ENCODE measurements at places on chromosomes 5 and 9.

- DNase-seq, result no peak
Observed at GRCh38 chr5:67814569-67815311, 400.8 kb upstream of the PIK3R1 start.

- no peak for DNase-seq
Observed at GRCh38 chr5:124650147-124650561, 96.3 kb downstream of the ZNF608 start.

- DNase-seq, result no peak
Observed at GRCh38 chr5:157130925-157131324, 11.7 kb downstream of the MED7 start.

DNA sequence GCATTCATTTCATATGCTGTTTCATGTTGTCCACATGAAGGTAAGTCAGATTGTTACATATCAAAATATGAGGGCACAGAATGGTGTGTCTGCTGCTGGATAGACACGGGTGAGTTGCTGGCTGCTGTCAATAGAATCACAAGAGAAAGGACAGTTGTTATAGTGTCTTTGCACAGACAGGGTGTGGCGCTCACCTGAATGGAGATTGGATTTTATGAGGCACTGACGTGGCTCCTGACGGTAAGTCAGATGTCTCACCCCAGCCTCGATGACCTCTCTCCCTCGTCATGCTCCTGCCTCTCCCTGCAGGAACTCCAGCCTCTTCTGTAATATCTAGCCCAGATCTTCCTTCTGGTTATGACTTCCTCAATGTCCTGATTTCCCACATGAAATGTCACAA lies 75.4 kb upstream of the SELENOP start:
- DNase-seq, result no peak

- DNase-seq, result no peak
Observed at GRCh38 chr5:76495870-76496269, 92.8 kb downstream of the IQGAP2 start.

Measured in effector memory CD8-positive, alpha-beta T cell (primary cell).